ENCODE measurements at places on chromosomes 3 and 15. TPM values are rescaled to one million over a fixed set of nuclear protein-coding genes. Genes with fewer than 3 reads are reported as not detected.

KBTBD8 gene
- total RNA-seq = 7.7 TPM

DNA sequence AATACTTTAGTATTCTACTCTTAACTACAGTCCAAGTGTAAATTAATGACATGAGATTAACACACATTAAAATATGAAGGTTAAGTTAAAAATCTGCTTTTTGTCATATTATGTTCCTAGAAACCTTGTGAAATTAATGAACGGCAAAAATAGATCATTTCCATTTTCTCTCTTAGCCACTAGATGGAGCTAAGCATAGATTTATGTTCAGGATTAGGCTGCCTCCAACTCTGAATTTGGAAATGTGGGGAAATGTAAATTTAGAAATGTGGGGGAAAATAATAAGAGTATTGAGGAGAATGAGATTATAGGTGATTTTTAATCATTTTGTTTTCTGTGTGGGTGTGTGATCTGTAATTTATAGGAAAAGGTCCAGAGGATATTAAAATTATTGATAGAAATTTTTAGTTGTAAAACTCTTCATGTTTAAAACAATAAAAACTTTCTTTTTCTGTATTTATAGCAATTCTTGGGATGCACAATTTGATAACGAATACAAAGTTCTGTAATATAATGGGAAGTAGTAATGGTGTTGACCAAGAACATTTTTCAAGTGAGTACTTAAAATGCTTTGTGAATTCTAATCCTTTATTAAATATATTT lies 59.2 kb downstream of the TMOD3 start:
- H3K4me1 ChIP-seq = peaks cover 3% of the 10 kb centered on the region
- no peak for DNase-seq
- H3K36me3 ChIP-seq = peaks cover 24% of the 10 kb centered on the region
- no peak overlapping the region for H3K4me3 ChIP-seq

- no peak for DNase-seq
- no peaks in the 10 kb centered on the region for H3K27me3 ChIP-seq
- H3K4me3 ChIP-seq = no peak overlapping the region
- no peaks in the 10 kb centered on the region for H3K36me3 ChIP-seq
- H3K27ac ChIP-seq = no peak overlapping the region
Measured at GRCh38 chr3:34011171-34012101, 213.0 kb downstream of the PDCD6IP start.

PCNP gene
- total RNA-seq = 181 TPM

- no peak for DNase-seq
- H3K27me3 ChIP-seq = no peaks in the 10 kb centered on the region
- H3K27ac ChIP-seq = no peak overlapping the region
- no peaks in the 10 kb centered on the region for H3K36me3 ChIP-seq
- H3K4me3 ChIP-seq = no peak overlapping the region
Measured at GRCh38 chr3:10845001-10845761, 29.2 kb downstream of the SLC6A11 start.

DNA sequence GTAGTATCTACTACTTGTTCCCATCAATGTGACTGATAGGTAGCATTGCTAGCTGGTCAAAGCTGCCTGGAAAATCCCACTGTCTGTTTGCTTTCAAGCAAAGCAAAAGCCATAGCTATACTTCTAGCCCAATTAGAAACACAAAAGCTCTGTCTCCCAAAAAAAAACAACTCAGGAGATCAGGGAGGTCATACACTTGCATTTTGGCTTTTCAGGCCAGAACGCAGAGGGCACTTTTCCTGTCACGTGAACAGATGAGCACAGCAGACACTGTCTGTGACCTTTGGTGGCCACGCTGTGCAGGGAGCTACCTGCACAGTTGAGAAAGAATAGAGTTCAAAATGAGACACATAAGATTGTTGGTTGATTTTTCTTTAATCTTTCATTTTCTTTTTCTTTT lies 441.7 kb upstream of the PDZRN3 start:
- no peak overlapping the region for H3K27ac ChIP-seq
- no peak overlapping the region for H3K4me3 ChIP-seq
- no peaks in the 10 kb centered on the region for H3K36me3 ChIP-seq
- H3K27me3 ChIP-seq = no peaks in the 10 kb centered on the region

TMEM45A gene
- total RNA-seq = 0.08 TPM

NPTN gene
- total RNA-seq = 9.3 TPM

- no peaks in the 10 kb centered on the region for H3K36me3 ChIP-seq
- no peak overlapping the region for H3K4me3 ChIP-seq
Measured at GRCh38 chr15:57640930-57641682, 49.4 kb downstream of the MYZAP start.

RNU5B-1 gene
- total RNA-seq = 23.7 TPM

- H3K27me3 ChIP-seq = peaks cover 3% of the 10 kb centered on the region
- no peak for DNase-seq
- H3K4me3 ChIP-seq = no peak overlapping the region
- no peaks in the 10 kb centered on the region for H3K36me3 ChIP-seq
- peaks cover 8% of the 10 kb centered on the region for H3K4me1 ChIP-seq
- H3K27ac ChIP-seq = no peak overlapping the region
Measured at GRCh38 chr3:10366651-10367101, 45.8 kb upstream of the SEC13 start.

DNA sequence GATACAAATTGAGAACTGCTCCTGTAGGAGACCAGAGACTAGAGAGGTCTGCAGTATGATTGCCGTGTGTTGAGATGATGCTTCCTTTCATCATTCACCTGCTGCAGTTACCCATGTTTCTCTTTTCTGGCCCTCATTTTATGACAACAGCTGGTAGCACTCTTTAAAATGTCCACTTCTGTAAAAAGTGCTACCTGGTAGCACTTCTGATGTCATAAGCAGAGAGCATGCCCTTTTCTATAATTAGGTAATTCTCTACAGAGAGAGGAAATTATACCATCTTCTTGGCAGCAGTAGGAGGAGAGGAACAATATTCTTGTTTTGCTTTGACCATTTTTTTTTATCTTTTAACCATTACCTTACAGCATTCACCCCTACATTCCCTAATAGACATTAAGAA lies 123.8 kb downstream of the PPM1L start:
- H3K27ac ChIP-seq = no peak overlapping the region
- H3K36me3 ChIP-seq = no peaks in the 10 kb centered on the region
- H3K4me3 ChIP-seq = no peak overlapping the region
- no peaks in the 10 kb centered on the region for H3K27me3 ChIP-seq

GRCh38 chr15:99408236-99409096 lies 157.2 kb downstream of the LRRC28 start:
- DNase-seq = no peak
- no peak overlapping the region for H3K4me3 ChIP-seq
- no peaks in the 10 kb centered on the region for H3K27me3 ChIP-seq
- no peaks in the 10 kb centered on the region for H3K36me3 ChIP-seq
- H3K4me1 ChIP-seq = peaks cover 18% of the 10 kb centered on the region
- H3K27ac ChIP-seq = no peak overlapping the region

DNA sequence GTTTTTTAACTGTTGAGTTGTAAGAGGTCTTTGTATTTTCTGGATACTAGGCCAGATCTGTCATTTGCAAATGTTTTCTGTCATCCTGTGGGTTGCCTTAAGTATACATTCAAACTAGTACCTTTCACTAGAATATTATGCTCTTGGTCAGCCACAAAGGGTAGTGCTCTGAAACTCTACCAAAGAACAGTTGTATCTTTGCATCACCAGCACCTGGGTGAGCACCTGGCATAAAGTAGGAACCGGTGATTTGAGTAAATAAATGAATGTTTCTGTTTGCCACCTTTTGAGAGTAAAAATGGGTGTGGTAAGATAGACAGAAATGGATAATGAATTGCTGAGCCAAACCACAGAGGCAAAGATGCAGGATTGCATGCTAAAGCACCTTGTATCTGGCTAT lies 98.7 kb downstream of the SLCO3A1 start:
- H3K4me3 ChIP-seq = no peak overlapping the region
- no peaks in the 10 kb centered on the region for H3K27me3 ChIP-seq
- H3K36me3 ChIP-seq = no peaks in the 10 kb centered on the region
- peaks cover 64% of the 10 kb centered on the region for H3K4me1 ChIP-seq
- H3K27ac ChIP-seq = no peak overlapping the region
- no peak for DNase-seq

DNA sequence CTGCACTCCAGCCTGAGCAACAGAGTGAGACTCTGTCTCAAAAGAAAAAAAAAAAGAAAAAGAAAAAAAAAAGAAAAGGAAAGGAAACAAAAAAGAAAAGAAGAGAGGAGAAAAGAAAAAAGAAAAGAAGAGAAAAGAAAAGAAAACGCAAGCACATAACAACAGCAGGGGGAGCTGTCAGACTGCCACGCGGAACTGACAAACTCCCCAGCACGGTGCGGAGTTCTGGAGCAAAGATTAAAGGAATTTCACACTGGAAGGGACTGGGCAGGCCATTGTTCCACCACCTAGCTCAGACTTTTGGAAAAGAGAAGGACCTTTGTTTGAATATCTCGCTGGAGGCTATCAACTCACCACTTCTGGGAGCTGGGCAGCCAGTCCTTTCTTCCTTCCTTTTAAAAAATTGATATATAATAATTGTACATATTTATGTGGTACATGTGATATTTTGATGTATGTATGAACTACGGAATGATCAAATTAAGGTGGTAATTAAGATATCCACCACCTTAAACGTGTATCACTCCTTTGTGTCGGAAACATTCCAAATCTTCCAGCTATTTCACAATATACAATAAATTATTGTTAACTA lies 40.5 kb downstream of the DPPA2 start:
- H3K36me3 ChIP-seq = no peaks in the 10 kb centered on the region
- no peak overlapping the region for H3K27ac ChIP-seq
- H3K4me1 ChIP-seq = peaks cover 3% of the 10 kb centered on the region
- H3K4me3 ChIP-seq = no peak overlapping the region
- DNase-seq = no peak

GRCh38 chr15:39154776-39155175 lies 426.1 kb upstream of the THBS1 start:
- H3K4me3 ChIP-seq = no peak overlapping the region
- DNase-seq = no peak
- no peaks in the 10 kb centered on the region for H3K4me1 ChIP-seq
- H3K36me3 ChIP-seq = no peaks in the 10 kb centered on the region
- no peak overlapping the region for H3K27ac ChIP-seq

CYP11A1 gene
- not detected for total RNA-seq

DNA sequence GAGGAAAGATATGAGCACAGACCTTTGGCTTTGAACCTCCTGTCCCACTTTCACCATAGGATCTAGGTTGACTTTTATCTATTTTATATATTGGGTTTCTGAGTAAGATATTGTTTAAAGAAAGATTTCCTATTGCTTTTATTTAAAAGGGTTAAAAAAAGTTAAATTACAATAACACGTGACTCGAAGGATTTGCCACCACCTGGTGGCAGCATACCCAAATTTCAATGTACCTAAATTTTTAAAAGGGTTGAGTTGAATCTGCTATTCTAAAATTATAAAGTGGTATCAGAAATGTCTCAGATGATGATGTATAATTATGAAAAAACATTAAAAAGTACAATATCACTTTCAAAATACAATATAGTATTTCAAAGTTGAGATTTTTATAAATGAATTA lies 368.4 kb downstream of the MECOM start:
- no peak overlapping the region for H3K4me3 ChIP-seq
- no peak overlapping the region for H3K27ac ChIP-seq
- H3K36me3 ChIP-seq = no peaks in the 10 kb centered on the region
- H3K27me3 ChIP-seq = no peaks in the 10 kb centered on the region
- DNase-seq = no peak

WDR76 gene
- 7.0 TPM for total RNA-seq

DNA sequence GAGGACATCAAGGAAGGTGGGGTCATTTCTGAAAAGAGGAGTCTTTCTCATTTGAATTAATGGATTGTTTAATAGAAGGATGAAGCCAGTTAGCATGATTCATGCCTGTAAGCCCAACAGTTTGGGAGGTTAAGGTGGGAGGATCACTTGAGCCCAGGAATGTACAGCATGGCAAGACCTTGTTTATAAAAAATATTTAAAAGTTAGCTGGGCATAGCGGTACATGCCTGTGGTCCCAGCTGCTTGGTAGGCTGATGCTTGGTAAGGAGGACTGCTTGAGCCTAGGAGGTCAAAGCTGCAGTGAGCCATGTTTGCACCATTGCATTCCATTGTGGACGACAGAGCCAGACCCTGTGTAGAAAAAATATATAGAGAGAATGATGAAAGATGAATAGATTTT lies 165.5 kb downstream of the ALCAM start:
- no peak for DNase-seq
- no peaks in the 10 kb centered on the region for H3K4me1 ChIP-seq
- no peak overlapping the region for H3K4me3 ChIP-seq
- no peaks in the 10 kb centered on the region for H3K36me3 ChIP-seq
- H3K27ac ChIP-seq = no peak overlapping the region

- DNase-seq = no peak
- H3K4me3 ChIP-seq = no peak overlapping the region
- H3K27ac ChIP-seq = no peak overlapping the region
- no peaks in the 10 kb centered on the region for H3K27me3 ChIP-seq
Measured at GRCh38 chr3:146524961-146525360, 19.4 kb downstream of the PLSCR1 start.

DNA sequence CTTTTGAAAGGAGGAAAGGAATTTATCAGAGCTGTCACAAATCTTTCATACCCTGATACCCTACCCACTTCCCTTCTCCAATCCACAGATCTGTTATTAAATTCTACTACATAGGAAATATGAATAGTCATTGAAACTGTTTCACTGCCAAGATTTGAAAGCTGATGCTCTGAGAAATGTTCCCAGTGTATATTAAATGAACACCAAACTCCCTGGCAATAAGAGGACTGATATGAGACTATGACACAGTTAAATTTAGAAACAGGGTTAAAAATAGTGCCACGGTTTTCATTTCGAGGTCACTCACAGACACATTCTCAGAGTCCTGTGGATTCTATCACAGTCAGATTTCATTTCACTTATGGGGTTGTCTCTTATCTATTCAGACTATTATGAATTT lies 27.2 kb upstream of the GBE1 start:
- no peak for DNase-seq
- no peak overlapping the region for H3K27ac ChIP-seq
- H3K27me3 ChIP-seq = no peaks in the 10 kb centered on the region
- no peaks in the 10 kb centered on the region for H3K4me1 ChIP-seq
- H3K36me3 ChIP-seq = no peaks in the 10 kb centered on the region

CLDN16 gene
- total RNA-seq = not detected

DNA sequence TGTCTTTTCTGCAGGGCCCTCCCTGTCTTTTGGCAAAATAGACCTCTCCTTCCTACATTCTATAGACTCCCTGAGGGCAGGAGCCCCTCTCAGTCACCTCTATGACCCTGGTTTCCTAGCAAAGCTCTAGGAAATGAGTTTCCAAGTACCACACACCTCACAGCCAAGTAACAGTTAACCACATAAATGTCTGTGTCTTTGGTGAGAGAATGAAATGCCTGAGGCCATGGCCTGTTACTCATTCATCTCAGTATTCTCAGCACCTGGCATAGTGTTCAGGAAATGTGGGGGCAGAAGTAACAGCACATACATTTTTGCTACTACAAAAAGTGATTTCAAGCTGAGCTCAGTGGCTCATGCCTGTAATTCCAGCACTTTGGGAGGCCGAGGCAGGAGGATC lies 21.0 kb downstream of the RFT1 start:
- no peak for DNase-seq
- peaks cover 22% of the 10 kb centered on the region for H3K4me1 ChIP-seq
- H3K27me3 ChIP-seq = no peaks in the 10 kb centered on the region
- no peak overlapping the region for H3K27ac ChIP-seq
- H3K36me3 ChIP-seq = peaks cover 55% of the 10 kb centered on the region

GRCh38 chr3:61570813-61571212 lies 9.4 kb downstream of the PTPRG start:
- H3K4me1 ChIP-seq = no peaks in the 10 kb centered on the region
- H3K4me3 ChIP-seq = no peak overlapping the region
- no peaks in the 10 kb centered on the region for H3K27me3 ChIP-seq
- no peak for DNase-seq

DLL4 gene
- total RNA-seq = 0.14 TPM

- DNase-seq = no peak
- no peaks in the 10 kb centered on the region for H3K4me1 ChIP-seq
- no peaks in the 10 kb centered on the region for H3K36me3 ChIP-seq
- H3K4me3 ChIP-seq = no peak overlapping the region
- no peak overlapping the region for H3K27ac ChIP-seq
- H3K27me3 ChIP-seq = no peaks in the 10 kb centered on the region
Measured at GRCh38 chr3:126858887-126859286, 124.0 kb upstream of the PLXNA1 start.
